ENCODE measurements at places on chromosomes 5 and 9.

GRCh38 chr5:96896806-96897205 is 20.5 kb downstream of the ERAP2 start:
- peak overlapping the region; percentile 25 for H3K4me3 ChIP-seq
- H3K27ac ChIP-seq, result no peak overlapping the region
- H3K4me1 ChIP-seq, result peaks cover 26% of the 10 kb centered on the region
- no peaks in the 10 kb centered on the region for H3K27me3 ChIP-seq
- DNase-seq, result no peak
- H3K36me3 ChIP-seq, result peaks cover 52% of the 10 kb centered on the region

DNA sequence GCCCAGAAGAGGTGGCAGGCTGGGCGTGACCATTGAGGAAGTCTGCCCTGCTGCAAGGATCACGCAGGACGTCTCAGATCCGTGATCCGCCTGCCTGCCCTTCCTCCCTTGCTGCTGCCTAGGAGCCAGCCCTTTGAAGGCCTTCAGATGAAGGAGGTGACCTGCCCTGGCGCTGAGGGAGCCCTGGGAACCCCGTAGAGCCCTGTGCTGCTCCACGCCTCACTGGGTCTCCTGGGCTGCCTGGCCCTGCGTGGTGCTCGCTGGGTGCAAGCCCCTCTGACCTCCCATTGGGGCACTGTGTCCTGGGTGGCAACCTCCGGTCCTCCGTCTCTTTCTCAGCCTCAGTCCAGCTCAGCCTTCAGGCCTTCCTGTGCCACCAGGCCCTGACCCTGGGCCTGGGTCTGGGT is 295.3 kb upstream of the IRX4 start:
- no peaks in the 10 kb centered on the region for H3K4me1 ChIP-seq
- H3K4me3 ChIP-seq, result no peak overlapping the region
- H3K36me3 ChIP-seq, result no peaks in the 10 kb centered on the region
- no peak for DNase-seq
- no peak overlapping the region for H3K27ac ChIP-seq

- no peak overlapping the region for H3K4me3 ChIP-seq
- H3K36me3 ChIP-seq, result peaks cover 6% of the 10 kb centered on the region
- no peaks in the 10 kb centered on the region for H3K4me1 ChIP-seq
- no peaks in the 10 kb centered on the region for H3K27me3 ChIP-seq
- no peak for DNase-seq
These were observed 97.5 kb downstream of the PHF2 start for GRCh38 chr9:93673839-93674334.

GRCh38 chr9:125439434-125440272 is 178.0 kb downstream of the GAPVD1 start:
- no peaks in the 10 kb centered on the region for H3K27me3 ChIP-seq
- H3K4me1 ChIP-seq, result no peaks in the 10 kb centered on the region
- H3K27ac ChIP-seq, result no peak overlapping the region
- no peak for DNase-seq
- no peaks in the 10 kb centered on the region for H3K36me3 ChIP-seq

GRCh38 chr5:174065528-174066197 is 20.2 kb downstream of the NSG2 start:
- no peak overlapping the region for H3K27ac ChIP-seq
- H3K4me1 ChIP-seq, result no peaks in the 10 kb centered on the region
- H3K4me3 ChIP-seq, result no peak overlapping the region
- no peaks in the 10 kb centered on the region for H3K27me3 ChIP-seq
- H3K36me3 ChIP-seq, result no peaks in the 10 kb centered on the region
- DNase-seq, result no peak

- no peaks in the 10 kb centered on the region for H3K4me1 ChIP-seq
- no peaks in the 10 kb centered on the region for H3K36me3 ChIP-seq
- no peak for DNase-seq
- H3K27ac ChIP-seq, result no peak overlapping the region
- no peak overlapping the region for H3K4me3 ChIP-seq
These were observed 391.7 kb downstream of the MED10 start for GRCh38 chr5:5986492-5987178.

DNA sequence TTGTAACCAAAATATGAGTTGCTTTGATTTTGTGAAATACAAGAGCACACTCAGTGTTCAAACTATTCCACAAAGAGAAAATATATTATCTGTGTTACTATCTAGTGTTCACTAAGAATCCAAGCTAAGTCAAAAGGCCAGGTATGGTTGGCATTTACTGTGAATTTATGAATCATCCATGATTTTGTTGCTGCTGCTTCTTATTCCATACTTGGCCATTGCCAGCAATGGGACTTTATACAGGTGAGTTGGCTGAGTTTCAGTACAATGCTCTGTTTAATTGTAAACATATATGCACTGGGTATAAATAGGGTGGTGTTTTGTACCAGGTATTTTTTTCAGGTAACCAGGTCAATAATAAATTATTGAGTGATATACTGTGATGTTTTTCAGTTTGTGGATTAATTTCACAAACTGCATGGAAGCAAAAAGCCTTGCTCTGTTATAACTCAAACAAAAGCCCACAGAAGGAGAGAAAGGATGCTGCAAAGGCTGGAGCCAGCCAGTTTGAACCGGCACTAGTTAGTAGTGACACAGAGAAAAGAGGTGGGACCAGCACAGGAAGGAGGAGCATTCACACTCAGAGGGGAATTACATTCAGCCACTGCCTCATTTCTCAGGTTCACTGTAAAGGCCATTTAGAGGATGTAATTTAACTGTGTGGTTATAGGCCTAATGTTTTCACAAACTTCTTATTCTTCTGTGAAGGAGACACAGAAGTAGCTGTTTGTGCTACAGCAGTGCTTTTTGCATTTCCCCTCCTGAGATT is 381.8 kb downstream of the ADGRV1 start:
- no peaks in the 10 kb centered on the region for H3K27me3 ChIP-seq
- H3K4me1 ChIP-seq, result no peaks in the 10 kb centered on the region
- no peak overlapping the region for H3K27ac ChIP-seq
- no peak overlapping the region for H3K4me3 ChIP-seq

DNA sequence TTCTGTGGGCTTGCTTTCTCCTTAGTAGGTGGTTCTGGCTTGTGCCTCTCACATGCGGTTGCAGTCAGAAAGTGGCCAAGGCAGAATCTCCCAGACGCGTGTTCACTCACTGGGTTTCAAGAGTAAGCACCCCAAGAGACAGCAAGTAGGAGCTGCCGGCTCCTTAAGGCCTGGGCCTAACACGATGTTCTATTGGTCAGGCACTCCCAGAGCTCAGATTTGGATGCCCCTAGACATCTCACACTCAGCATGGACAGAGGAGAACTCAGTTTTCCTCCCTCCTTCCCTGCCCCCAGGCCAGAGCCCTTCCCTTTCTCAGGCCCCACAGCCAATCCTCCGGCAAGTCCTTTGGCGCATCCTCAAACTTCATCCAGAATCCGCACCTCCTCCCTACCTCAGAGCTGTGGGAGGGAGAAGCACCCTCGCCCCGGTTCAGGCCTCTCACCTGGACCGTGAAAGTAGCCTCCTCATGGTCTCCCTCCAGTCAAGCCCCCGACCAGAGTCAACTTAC is 6.5 kb upstream of the CARD19 start:
- H3K4me1 ChIP-seq, result peaks cover 17% of the 10 kb centered on the region
- DNase-seq, result no peak
- H3K27ac ChIP-seq, result no peak overlapping the region
- H3K36me3 ChIP-seq, result peaks cover 17% of the 10 kb centered on the region
- H3K27me3 ChIP-seq, result no peaks in the 10 kb centered on the region
- no peak overlapping the region for H3K4me3 ChIP-seq

DNA sequence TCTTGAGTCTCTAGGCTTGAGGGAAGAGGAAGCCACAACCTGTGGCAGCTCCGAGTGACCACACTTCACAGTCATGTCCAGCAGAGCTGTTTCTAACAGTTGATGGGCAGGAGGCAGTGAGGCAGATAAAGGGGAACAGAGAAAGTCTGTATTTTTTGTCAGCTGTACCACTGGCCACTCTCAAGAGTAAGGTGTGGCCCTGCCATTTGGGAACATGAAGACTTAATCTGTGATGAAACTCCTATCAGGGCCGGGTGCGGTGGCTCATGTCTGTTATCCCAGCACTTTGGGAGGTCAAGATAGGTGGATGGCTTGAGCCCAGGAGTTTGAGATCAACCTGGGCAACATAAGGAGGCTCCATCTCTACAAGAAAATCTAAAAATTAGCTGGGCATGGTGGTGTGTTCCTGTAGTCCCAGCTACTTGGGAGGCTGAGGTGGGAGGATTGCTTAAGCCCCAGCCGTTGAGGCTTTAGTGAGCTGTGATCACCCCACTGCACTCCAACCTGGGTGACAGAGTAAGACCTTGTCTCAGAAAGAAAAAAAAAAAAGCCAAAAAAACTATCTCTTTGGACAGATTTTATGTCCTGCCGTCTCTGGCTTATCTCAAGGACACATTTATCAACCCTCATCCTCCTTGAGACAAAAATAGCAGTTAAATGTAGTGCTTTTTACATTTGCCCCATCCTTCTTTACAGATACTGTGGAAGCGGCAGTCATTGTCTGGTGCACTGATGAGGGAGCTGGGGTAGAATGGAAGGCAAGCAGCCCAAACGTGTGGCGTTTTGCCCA is 11.9 kb upstream of the COL15A1 start:
- no peaks in the 10 kb centered on the region for H3K36me3 ChIP-seq
- no peak overlapping the region for H3K27ac ChIP-seq
- no peak overlapping the region for H3K4me3 ChIP-seq
- H3K4me1 ChIP-seq, result no peaks in the 10 kb centered on the region

DNA sequence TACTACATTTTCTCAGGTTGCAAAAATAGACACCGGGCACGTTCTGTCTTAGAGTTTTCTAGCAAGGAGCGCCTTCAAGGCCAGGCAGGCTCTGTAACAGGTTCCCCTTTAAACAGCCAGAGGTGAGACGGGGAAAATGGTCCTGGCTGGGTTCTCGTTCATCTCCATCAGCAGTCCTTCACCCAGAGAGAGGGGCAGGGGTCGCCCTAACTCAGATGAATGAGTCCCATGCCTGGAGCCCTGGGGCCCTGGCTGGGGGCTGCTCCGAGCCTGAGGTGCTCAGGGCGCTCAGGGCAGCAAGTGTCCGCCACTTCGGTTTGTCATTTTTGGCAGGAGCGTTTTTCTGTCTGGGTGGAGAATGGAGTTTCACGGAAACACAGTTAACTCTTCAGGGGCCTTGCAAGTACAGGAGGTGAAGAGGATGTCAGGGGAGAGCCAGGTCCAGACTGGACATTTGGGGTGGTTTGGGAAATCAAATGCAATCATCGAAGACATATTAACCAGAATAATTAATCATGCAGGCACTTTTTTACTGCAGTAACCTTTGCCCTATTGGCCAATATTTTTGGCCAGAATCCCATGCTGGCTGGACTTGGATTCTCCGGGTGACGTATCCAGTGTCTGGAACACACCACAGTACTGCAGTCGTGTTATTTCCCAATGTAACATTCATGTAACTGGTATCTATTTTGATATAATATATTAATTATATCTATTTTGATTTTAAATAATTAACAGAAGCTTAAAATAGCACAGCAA is 2.9 kb downstream of the NTNG2 start:
- H3K27ac ChIP-seq, result no peak overlapping the region
- peaks cover 15% of the 10 kb centered on the region for H3K27me3 ChIP-seq
- H3K4me3 ChIP-seq, result no peak overlapping the region
- H3K4me1 ChIP-seq, result peaks cover 12% of the 10 kb centered on the region
- no peaks in the 10 kb centered on the region for H3K36me3 ChIP-seq
- DNase-seq, result no peak

DNA sequence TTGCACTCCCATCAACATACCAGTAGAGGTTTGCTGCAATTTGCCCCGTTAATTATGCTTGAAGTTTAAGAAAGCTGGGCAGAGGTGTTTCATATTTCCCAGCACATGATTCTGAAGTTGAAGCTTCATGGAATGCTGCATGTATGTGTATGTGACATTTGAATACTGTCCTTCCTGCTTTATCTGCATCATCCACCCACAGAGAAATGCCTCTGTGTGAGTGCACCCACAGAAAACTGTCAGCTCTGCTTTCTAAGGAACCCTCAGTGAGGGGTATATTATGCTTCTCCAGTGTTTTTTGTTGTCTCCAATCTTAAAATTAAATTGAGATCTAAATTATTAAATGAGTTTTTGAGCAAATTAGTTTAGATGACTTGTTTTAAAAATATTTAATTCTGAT is 358.1 kb upstream of the PIK3R1 start:
- no peaks in the 10 kb centered on the region for H3K27me3 ChIP-seq
- no peak overlapping the region for H3K4me3 ChIP-seq
- H3K27ac ChIP-seq, result no peak overlapping the region
- no peaks in the 10 kb centered on the region for H3K36me3 ChIP-seq
- no peak for DNase-seq

DNA sequence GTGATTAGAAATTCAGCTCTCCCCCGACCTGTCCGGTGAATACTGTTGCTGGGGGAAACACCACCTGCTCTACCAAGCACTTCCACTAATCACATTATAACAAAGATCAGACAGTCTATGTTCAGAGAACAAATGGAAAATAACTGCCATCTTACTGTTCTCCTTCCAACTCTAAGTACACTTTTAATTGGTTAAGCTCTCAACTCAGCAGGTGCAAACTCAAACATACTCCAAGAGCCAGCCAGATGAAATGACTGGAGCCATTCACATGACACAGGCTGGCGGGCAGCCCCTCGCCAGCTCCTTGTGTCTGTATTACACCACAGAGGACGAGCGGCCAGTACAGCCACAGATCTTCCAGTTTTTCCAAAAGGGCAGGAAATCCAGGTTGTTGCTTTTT is 16.1 kb downstream of the LIFR start:
- H3K36me3 ChIP-seq, result no peaks in the 10 kb centered on the region
- no peak for DNase-seq
- H3K27ac ChIP-seq, result no peak overlapping the region
- no peak overlapping the region for H3K4me3 ChIP-seq

- H3K4me1 ChIP-seq, result peaks cover 6% of the 10 kb centered on the region
- H3K4me3 ChIP-seq, result no peak overlapping the region
- H3K36me3 ChIP-seq, result peaks cover 5% of the 10 kb centered on the region
These were observed 68.5 kb downstream of the RICTOR start for GRCh38 chr5:39005566-39006232.

GRCh38 chr5:96615223-96615622 is 47.0 kb upstream of the CAST start:
- H3K27ac ChIP-seq, result no peak overlapping the region
- DNase-seq, result no peak
- H3K4me3 ChIP-seq, result no peak overlapping the region
- no peaks in the 10 kb centered on the region for H3K27me3 ChIP-seq

- H3K4me1 ChIP-seq, result peaks cover 12% of the 10 kb centered on the region
- no peak overlapping the region for H3K27ac ChIP-seq
- no peaks in the 10 kb centered on the region for H3K36me3 ChIP-seq
- H3K4me3 ChIP-seq, result peak overlapping the region; percentile 61
These were observed 786 bp upstream of the NTNG2 start for GRCh38 chr9:132160802-132161742.

All from CD8-positive, alpha-beta memory T cell (primary cell).